ENCODE measurements at places on chromosomes 5 and 9.

- DNase-seq: no peak
Observed at GRCh38 chr5:144531188-144531587, 360.5 kb downstream of the KCTD16 start.

- DNase-seq: no peak
Observed at GRCh38 chr9:86643946-86644674, 289.9 kb upstream of the TUT7 start.

- peak; percentile 60 for DNase-seq
Observed at GRCh38 chr5:150155258-150156026, at the start of gene PDGFRB. PDGFRB (minus strand) TSS chr5:150155845; CDS start chr5:150137047, 18,798 bp downstream.

- DNase-seq: no peak
Observed at GRCh38 chr5:175599210-175599609, 58.7 kb upstream of the HRH2 start.

GRCh38 chr5:145999208-145999607, 62.8 kb downstream of the SH3RF2 start:
- DNase-seq: no peak

DNA sequence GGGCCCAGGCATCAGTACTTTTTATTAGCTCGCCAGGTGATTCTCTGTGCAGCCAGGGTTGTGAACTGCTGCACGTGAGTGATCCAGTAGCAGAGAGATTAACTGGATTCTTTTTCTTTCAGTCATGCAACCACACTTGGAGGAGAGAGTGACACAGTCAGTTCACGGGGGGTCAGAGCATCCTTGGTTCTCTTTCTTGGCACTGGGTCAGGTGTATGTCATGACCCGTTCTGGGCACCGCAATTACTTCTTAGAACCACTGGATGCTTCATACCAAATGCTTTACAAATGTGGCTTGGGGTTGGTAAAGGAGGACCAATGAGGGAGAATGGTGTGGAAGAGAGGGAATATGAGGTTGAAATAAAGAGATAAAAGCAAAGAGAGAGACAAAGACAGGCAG, 368.7 kb downstream of the MLLT3 start:
- no peak for DNase-seq

DNA sequence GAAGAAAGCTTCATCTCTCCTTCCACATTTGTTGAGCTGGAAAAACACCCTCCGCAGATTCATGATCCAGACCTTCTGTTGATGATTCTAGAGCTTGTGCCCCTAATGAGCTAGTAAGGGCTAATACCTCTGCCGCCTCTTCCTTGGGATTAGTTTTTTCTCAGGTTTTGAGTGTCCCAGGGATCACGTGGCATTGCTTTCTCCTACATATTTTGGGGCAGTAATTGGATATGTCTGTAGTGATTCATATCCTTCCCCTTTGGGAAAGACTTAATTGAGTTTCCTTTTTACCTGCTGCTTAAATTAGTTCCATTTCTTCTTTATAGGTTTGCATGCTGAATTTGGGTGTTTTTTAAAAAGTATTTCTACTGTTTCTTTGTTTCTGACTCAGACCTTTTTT, 143.9 kb downstream of the GOLPH3 start:
- no peak for DNase-seq

- no peak for DNase-seq
Observed at GRCh38 chr5:6905423-6905822, 192.2 kb downstream of the TENT4A start.

DNA sequence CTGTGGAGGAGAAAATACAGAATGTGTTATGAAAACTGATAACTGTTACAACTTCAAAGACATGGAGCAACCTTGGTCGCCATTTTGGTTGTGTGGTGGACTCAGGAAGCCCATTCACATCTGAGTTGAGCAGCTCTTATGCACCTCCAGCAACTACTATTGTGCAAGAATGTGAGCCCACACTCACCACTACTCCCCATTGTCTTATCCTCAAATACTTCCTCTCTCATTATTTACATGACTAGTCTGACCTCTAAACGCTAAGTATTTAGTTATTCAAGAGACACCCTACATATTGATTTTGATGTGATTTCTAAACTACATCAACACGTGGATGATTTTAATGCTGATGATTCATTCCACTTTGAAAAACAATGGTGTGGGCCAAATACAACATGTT, 516.6 kb upstream of the CLINT1 start:
- no peak for DNase-seq

DNA sequence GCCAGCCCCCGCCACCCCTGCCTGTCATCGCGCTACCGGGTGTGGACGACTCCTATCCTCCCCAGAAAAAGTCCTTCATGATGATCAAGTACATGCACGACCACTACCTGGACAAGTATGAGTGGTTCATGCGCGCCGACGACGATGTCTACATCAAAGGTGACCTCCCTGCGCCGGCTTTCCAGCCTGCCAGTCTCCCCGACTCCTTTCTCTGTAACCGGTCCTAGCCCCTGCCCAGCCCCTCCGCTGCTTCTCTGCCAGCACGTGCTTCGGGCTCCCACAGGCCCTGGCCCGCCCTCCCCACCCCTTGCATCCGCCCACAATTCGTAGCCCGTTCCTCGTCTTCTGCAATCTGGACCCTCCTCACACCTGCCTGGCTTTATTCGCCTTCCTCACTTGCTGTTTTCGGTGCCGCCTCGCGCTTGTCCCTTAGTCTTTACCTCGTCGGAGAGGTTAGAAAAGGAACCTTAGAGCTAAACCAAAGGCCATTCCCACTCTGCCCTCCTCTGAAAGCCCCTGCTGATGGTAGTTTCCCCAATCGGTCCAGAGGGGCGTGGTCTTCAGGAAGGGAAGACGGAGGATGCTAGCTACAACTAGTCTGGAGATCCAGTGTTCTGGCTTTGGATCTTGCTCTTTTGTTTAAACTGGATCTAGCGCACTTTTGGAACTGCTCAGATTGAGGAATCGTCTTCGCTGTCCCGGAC, 1.4 kb downstream of the CHSY3 start:
- DNase-seq: peak; percentile 50

GRCh38 chr9:89011683-89012082, 20.4 kb downstream of the S1PR3 start:
- DNase-seq: no peak

GRCh38 chr9:36748322-36748899, 175.7 kb downstream of the MELK start:
- DNase-seq: peak; percentile 12

GRCh38 chr5:164500856-164501255, 995.4 kb downstream of the MAT2B start:
- DNase-seq: no peak

DNA sequence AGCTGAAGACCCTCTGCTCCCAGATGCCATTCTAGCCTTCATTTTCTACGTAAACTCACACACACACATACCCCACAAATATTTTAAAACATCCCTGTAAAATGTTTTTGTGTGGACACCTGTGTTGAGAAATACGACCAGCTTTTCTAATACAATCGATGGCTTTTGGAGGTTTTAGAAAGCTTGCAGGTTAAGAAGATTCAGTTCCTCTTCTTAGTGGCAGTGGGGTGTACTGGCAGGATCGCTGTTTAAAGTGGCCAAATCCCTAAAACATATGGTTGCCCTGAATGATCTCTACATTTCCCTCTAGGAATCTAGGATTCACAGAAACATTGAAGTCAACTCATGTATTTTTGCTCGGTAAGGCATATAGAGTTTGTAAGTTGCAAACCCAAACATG, 236.3 kb downstream of the NSG2 start:
- no peak for DNase-seq

DNA sequence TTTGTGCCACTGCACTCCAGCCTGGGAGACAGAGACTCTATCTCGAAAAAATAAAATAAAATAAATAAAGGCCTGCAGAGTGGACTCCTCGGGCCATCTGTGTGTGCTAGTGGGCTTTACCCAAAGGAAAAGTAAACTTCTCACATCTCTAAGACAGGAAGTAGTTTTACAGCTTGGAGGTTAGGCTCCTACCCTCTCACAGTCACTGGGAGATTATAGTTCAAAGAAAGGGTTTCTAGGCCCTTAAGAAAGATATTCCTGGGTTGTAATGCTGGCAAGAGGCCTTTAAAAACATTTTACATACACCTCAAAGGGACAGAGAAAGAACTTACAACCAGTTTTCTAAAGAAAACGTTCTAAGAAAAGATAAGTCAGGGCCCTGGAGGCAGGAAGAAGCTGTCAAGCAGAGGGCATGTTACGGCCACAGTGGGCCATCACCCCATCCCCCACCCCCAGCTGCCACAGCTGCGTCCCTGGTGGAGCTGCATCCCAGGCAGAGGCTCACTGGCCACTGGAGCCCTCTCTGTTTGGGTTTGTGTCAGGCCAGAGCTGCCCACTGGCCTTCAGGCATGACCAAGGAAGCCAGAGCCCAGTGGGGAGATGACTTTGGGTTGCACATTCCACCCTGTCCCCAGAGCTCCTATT, 78.1 kb upstream of the CDK20 start:
- DNase-seq: no peak

DNA sequence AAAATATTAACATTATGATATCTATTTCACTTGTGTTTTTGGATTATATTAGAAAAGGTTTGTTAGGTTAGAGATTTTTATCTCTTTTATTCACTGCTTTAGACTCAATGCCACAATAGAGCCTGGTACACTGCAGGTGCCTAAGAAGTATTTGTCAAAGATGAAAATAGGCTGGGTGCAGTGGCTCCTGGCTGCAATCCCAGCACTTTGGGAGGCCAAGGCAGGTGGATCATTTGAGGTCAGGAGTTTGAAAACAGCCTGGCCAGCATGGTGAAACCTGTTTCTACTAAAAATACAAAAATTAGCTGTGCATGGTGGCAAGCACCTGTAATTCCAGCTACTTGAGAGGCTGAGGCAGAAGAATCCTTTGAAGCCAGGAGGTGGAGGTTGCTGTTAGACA, 64.3 kb downstream of the C9 start:
- no peak for DNase-seq

- no peak for DNase-seq
Observed at GRCh38 chr5:105677291-105677690, 1993.4 kb downstream of the EFNA5 start.
